Activated CD8-positive, alpha-beta T cell treated with anti-CD3 and anti-CD28 coated beads for 36 hours (primary cell): ENCODE measurements at places on chromosomes 7 and 10. TPM values are rescaled to one million over a fixed set of nuclear protein-coding genes. Genes with fewer than 3 reads are reported as not detected.

The GPNMB gene
- 1.5 TPM for total RNA-seq

GRCh38 chr7:91182819-91183764 lies 81.1 kb upstream of the FZD1 start:
- H3K4me3 ChIP-seq, result no peak overlapping the region
- no peaks in the 10 kb centered on the region for H3K27me3 ChIP-seq
- H3K27ac ChIP-seq, result no peak overlapping the region
- no peaks in the 10 kb centered on the region for H3K4me1 ChIP-seq
- DNase-seq, result no peak

- H3K4me3 ChIP-seq, result no peak overlapping the region
- no peaks in the 10 kb centered on the region for H3K36me3 ChIP-seq
- no peak for DNase-seq
Measured at GRCh38 chr7:102988631-102989560, 76.1 kb downstream of the LRRC17 start.

DNA sequence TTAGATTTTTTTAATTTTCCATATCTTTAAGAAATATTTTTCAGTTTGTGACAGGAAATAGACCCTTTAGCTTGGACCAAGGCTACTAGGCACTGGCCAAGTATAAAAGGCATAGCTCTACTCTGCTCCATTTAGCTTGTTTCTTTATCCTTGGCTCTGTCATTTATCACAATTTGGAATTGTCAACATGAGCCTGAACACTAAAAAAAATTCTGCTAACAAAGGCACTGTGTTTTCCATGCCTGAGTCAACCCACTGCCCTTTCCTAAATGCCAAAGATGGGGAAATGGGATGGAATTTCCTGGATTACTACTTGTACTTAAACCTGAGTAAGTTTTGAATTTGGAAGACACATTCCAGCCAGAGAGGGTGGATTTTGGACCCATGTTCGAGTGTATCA lies 128.4 kb downstream of the NSUN6 start:
- H3K4me1 ChIP-seq, result no peaks in the 10 kb centered on the region
- no peak overlapping the region for H3K27ac ChIP-seq
- H3K27me3 ChIP-seq, result no peaks in the 10 kb centered on the region
- DNase-seq, result no peak
- H3K36me3 ChIP-seq, result no peaks in the 10 kb centered on the region
- no peak overlapping the region for H3K4me3 ChIP-seq

- H3K4me1 ChIP-seq, result peaks cover 32% of the 10 kb centered on the region
- H3K4me3 ChIP-seq, result no peak overlapping the region
- no peaks in the 10 kb centered on the region for H3K36me3 ChIP-seq
- DNase-seq, result no peak
- H3K27ac ChIP-seq, result no peak overlapping the region
Measured at GRCh38 chr10:28283251-28283650, 19.6 kb downstream of the MPP7 start.

- H3K36me3 ChIP-seq, result no peaks in the 10 kb centered on the region
- no peak overlapping the region for H3K27ac ChIP-seq
- H3K4me1 ChIP-seq, result peaks cover 8% of the 10 kb centered on the region
- no peak for DNase-seq
- H3K4me3 ChIP-seq, result no peak overlapping the region
Measured at GRCh38 chr7:144907577-144907976, 71.7 kb upstream of the TPK1 start.
